Left forelimb (tissue), 1 donor: ENCODE measurements at places on chromosomes 3 and 15.

DNA sequence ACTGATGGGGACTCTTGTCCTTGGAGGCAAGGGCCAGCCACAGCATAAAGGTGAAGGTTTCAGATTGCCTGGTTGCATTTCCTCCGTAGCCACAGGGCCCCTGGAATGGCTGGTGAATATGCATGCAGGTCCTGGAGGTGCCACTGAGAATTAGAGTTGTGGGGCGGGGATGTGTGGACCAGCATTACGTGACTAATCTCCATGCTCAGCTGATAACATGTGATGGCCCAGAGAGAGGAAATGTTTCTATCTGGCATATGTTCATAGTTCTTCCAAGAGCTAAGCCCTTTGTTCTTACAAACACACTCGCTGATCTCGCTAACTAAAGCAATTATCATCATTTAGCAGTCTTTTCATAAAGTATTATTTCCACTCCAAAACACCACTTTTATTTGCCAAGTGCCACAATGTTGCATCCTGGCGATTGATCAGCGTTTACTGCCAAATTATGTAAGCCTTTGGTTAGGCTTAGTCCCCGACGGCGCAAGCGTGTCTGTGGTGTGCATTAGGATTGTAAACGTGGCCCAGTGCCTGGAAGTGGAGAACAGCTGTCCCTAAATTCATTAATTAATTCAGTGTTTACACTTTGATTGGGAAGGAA, 55.9 kb downstream of the CGNL1 start:
- DNase-seq = no peak

DNA sequence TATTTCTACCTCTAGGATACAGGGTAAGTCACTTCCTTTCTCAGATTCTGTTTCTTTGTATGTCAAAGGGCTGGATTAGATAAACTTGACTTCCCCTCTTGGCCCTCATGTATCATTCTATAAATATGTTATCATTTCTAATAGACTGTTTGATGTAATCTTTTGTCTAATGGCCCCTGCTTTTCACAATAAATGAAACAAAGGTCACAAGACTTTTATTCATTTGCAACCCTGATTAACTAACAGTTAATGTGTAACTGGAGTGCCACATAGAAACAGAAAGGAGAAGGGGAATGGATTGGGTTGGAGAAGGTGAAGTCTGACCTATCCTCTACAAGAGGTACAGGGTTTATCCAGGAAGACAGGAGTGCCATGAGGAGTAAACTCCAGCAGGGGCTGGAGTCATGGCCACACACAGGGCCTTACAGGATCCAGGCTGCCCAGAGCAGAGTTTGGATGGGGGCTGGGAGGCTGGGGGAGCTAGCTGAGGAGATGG, 8.0 kb upstream of the B3GNT5 start:
- DNase-seq = no peak

- DNase-seq = no peak
Measured at GRCh38 chr3:24730173-24730572, 235.5 kb upstream of the THRB start.

GRCh38 chr15:91965501-91966193, 112.1 kb downstream of the SLCO3A1 start:
- DNase-seq = no peak

DNA sequence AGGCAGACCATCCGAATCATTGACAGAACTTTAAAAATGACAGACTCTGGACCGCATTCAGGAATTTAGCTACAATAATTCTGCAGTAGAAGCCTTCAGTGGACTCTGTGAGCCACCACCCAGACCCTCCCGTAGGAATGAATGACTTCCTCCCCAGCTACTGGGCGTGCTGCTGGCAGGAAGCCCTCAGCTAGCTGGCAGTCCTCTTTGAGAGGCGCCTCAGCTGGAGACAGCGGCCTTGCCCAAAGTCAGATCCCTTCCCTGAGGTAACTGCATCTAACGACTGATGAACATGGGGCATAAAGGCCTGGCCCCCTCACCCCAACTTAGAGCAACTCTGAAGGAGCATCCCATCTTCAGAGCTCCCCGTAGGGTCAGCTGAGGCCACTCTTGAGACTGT, 25.8 kb downstream of the CRABP1 start:
- no peak for DNase-seq

DNA sequence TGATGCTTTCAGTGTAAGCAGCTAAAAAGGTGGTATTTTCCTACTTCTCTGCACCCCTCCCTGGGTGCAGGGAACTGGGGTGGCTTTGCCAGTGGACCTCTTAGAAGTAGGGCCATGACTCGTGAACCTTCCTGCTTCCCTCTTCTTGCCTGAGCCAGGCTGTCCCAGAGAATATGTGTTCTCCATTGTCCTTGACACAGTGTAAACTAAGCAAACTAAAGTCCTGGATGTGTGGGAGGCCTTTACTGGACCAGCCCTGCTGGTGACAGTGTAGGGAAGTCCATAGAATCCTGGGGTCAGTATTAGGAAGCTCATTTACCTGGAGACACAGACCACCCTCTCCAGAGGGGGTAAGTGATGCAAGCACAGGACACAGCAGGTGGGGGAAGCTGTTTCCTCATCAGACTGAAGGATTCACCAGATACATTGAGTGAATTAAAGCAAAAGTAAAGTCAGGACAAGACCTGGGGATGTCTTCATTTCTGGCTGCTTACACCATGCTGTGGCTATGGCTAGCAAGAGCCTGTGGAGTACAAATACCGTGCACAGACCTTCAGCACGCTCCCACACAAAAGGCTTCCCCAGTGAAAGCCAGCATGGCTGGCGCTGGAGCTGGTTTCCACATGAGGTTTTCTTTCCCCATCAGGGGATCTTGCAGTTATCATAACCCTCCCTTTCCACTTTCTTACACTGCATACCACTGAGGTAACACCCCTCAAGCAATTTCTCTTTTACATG, 64.8 kb upstream of the LPP start:
- no peak for DNase-seq

- no peak for DNase-seq
Measured at GRCh38 chr3:59473636-59474035, 423.8 kb upstream of the CFAP20DC start.

- no peak for DNase-seq
Measured at GRCh38 chr3:27985369-27986035, 255.9 kb upstream of the CMC1 start.

- DNase-seq = peak; percentile 83
Measured at GRCh38 chr3:20040548-20041196, 426 bp downstream of the KAT2B start.

- no peak for DNase-seq
Measured at GRCh38 chr3:143914257-143914656, 57.4 kb upstream of the DIPK2A start.

DNA sequence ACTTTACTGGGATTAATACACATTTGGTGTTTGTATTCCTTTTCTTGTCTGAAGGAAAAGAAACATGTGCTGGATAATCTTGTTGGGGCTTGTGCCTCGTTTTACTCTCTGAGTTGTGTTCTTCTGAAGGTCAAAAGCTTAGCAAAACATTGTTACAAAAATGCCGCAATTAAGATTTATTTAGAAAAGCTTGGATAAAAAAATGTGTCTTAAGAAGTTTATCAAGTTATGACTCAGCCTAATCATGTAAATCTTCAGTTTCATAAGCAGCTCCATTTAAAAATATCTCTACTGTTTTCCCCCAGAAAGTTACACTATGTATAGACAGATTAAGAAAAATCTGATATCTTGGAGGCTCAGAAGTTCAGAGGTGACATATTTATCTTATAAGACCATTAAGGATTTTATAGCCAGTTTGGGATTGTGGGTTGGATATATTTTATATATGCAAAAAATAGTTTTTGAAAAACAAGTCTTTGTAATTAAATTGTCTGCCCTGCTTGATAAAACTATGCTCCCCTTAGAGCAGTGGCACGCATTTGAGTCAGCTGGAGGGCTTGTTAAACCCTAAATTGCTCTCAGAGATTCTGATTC, 56.5 kb downstream of the CLDN11 start:
- DNase-seq = no peak

DNA sequence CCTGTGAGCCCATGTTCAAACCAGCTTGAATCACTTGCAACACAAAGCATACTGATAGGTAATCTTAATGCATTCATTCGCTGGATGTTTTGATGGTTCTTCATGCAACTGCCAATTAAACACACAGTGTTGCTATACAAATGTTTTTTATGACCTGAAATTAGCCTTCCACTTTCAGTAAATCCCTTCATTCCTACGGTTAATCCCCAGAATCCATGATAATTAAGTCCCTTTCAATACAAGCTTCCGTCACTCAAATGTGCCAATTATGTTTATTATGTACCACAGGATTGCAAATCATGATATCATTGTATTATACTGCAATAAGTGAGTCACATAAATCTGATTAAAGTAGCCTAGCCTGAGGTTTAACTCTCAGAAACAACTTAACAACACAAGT, 14.5 kb upstream of the LYZL4 start:
- DNase-seq = no peak

GRCh38 chr3:63977893-63978292, 45.4 kb downstream of the PSMD6 start:
- DNase-seq = no peak

DNA sequence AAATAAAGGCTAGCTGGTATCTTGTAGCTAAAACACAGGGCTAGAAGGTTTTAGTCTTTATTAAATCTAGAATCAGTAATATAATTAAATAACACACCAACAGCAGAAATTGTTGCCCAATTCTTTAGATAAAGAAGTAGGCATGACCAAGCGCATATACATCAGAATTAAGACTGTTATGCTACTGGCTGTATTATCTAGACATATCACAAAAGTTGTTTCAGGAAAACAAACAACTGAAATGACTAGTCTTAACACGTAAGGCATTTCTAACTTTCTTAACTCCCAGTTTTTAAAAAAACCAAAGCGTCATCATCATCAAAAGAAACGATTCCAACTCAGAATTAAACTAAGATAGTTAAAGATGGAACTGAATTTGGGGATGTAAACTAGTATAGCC, 55.4 kb downstream of the EMC4 start:
- no peak for DNase-seq

DNA sequence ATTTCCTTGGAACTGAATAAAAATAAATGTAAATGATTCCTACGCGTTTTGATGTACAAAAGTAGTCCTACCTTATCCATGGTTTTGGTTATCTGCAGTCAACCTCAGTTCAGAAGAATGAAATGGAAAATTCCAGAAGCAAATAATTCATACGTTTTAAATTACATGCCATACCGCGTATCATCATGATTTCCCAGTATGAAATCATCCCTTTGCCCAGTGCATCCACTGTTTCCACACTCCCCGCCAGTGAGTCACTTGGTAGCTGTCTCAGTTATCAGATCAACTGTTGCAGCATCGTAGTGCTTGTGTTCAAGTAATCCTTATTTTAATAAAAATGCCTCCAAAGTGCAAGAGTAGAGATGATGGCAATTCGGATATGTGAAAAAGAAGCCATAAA, 9.1 kb upstream of the MFSD1 start:
- no peak for DNase-seq

GRCh38 chr3:12818773-12819172, 22.3 kb downstream of the CAND2 start:
- DNase-seq = no peak

DNA sequence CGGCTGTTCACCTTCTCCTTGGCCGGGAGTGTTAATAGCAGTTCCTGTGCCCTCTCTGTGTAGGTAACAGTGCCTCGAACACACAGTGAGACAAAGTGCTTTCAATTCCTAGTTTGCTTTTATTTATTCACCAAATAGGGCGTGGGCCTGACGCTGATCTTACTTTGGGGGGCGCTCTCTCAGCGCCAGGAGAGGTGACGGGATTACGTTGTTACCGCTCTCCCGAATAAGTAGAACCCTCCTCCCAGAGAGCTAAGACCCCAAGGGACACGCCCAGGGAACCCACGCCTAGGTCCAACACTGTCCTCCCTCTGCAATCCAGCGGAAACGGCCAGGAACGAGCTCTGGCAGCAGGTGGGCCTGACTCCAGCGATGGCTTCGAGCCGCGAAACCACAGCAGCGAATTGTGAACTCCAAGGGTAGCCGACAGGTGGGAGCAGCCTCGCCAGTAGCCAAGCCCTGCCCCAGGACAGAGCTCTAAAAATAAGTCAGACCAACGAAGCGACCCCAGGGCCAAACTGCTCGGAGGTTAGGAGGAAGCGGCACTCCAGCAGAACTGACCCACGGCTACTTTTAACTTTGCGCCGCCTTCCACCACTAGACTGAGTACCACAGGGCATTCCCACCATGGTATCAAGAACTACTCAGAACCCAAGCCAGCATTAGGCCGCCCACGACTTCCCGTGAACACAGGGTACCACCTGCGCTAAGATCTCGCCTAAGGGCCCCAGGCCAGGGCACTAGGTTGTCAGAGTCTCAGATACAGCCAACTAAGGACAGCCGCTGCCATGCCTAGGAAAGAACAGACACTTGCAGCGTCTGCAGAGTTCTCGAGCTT, 1.6 kb upstream of the SIN3A start:
- DNase-seq = peak; percentile 72

- DNase-seq = no peak
Measured at GRCh38 chr3:60024400-60024799, 974.6 kb upstream of the CFAP20DC start.

- peak; percentile 14 for DNase-seq
Measured at GRCh38 chr3:133991209-133991608, 38.5 kb downstream of the SLCO2A1 start.

DNA sequence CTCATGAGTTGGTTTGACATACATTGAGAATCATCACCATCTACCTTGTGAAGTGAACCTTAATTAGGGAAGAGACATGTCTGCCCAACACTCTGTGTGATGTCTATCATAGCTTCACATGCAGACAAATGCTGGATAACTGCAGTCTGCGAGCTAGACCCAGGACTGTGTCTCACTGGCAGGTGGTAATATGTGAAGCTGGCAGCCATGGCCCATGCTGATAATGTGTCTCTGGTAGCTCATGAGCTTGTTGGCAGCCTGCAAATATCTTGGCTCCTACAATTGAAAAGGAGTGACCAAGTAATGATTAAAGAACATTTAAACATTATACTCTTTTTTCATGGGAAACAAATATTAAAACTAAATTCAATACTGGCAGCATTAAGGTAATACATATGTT, 234.8 kb downstream of the CHST2 start:
- no peak for DNase-seq

GRCh38 chr3:144556392-144556791, 584.8 kb downstream of the DIPK2A start:
- no peak for DNase-seq

- DNase-seq = no peak
Measured at GRCh38 chr15:100672959-100673358, 70.6 kb downstream of the ASB7 start.

GRCh38 chr3:29949940-29950616, 656.3 kb upstream of the TGFBR2 start:
- DNase-seq = no peak
